ENCODE measurements at places on chromosomes 6 and 20. TPM values are rescaled to one million over a fixed set of nuclear protein-coding genes. Genes with fewer than 3 reads are reported as not detected.

The PDSS2 gene
- 13.6 TPM for total RNA-seq

The RNF217 gene
- total RNA-seq, result 20.0 TPM

The TMX4 gene
- total RNA-seq, result 215 TPM

The HAO1 gene
- total RNA-seq, result not detected

The ACTL10 gene
- total RNA-seq, result 0.71 TPM

The CTAGE9 gene
- total RNA-seq, result not detected

The EPB41L2 gene
- total RNA-seq, result 109 TPM

The SLC35F1 gene
- 2.4 TPM for total RNA-seq

The TCF21 gene
- total RNA-seq, result 13.1 TPM

The SMPD2 gene
- total RNA-seq, result 6.7 TPM

The RPN2 gene
- total RNA-seq, result 82.7 TPM

The KHDRBS2 gene
- total RNA-seq, result 0.14 TPM

The POPDC3 gene
- total RNA-seq, result 48.3 TPM

The MRAP2 gene
- 1.3 TPM for total RNA-seq

The KIFC1 gene
- not detected for total RNA-seq

The ZBTB46 gene
- 15.8 TPM for total RNA-seq

The TDP2 gene
- 42.4 TPM for total RNA-seq

The PRICKLE4 gene
- total RNA-seq, result 4.0 TPM

Measured in right cardiac atrium (tissue), 5 donors.